CD14-positive monocyte (primary cell): ENCODE measurements at places on chromosomes 11 and 22.

DNA sequence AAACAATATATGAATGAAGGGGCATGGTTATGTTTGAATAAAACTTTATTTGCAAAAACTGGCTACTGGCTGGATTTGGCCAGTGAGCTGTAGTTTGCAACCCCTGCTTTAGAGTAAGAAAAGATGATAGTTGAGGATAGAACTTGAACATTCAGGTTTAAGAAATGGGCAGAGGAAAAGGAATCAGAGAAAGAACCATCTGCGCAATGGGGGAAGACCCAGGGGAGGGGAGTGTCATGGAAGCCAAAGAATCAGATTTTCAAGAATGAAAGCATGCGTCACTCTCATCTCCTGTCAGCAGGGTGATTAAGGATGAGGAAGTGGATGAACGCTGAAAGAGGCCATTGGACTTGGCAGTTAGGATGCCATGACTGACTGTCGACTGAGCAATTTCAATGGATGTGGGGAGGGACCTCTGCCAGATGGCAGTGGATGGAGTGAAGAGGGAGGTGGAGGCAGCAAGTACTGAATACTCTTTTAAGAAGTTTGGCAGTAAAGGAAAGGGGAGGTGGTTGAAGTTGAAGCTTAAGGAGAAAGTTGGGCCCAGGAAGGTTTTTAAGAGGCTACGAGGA, 21.2 kb downstream of the FAT3 start:
- DNase-seq: no peak

DNA sequence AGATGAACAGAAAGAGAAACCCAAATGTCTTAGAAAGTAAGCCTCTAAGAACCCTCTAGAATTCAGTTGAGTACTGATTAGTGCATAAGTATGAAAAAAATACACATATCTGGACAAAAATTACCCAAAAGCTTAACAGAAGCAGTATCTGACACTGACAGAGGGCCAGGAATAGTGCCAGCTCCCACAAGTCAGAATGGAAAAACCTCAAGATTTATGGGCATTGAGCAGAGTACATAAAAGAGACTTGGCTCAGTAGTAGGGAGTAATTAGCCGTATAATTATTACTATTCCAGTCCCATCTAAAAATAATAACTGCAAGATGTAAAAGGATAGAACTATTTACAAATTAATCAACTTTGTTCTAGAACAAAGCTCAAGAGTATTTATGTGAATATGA, 834.5 kb downstream of the FAM181B start:
- DNase-seq: no peak

DNA sequence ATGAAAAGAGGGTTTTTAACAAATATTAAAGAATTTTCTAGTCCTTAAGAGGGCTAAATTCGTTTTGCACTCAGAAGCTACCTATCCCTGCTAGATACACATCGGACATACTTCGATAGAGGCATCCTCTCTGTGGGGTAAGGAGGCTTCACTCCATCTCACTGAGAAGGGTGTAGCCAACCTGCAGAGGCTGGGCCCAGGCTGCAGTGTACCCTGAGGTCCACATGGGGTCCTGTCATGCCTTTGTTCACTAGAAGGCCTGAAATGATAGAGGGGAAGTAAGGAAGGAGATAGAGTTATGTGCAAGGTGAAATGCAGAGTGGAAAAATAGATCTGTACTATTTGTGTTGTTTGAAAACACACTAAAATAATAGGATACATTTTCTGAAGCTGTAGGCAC, 45.6 kb downstream of the IGSF9B start:
- no peak for DNase-seq

DNA sequence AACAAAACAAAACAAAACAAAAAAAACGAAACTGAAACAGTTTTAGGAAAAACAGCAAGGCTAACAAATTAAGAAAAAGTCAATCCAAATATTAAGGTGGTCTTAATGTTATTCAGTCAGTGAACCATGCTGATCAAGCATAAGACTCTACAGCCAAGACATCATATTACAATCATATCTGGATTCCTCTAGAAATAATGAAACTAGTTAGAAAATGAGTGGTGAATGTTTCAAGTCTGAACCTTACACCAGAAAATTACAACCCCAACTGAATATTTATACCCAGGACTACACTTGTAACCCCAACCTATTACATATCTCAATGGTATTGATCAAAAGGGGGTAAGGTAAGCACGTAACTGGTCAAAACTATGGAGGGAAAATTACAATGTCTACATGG, 48.8 kb downstream of the ACAT1 start:
- DNase-seq: no peak

DNA sequence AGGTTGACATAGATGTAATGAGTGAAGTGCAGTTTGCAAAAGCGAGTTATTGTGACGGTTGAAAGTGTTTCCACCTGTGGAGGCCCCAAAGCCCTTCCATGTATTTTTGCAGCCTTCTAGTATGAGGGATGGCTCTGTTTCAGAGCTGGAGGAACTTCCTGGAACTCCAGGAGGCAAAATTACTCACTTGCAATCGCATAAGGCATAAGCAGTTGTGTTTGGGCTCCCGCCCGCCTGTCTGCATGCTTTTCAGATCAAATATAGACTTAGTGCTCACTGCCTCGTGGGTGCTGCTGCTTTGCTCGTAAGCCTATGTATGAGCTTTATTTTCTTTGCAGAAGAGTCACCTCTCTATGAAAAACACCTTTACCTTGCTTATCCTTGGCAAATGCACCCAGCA, 146.8 kb upstream of the LARGE1 start:
- no peak for DNase-seq

GRCh38 chr22:20531404-20532201, 24.2 kb downstream of the MED15 start:
- DNase-seq: no peak

- no peak for DNase-seq
Observed at GRCh38 chr22:35632935-35633334, 15.3 kb upstream of the APOL6 start.

GRCh38 chr22:39431821-39432251, 25.0 kb upstream of the MGAT3 start:
- DNase-seq: no peak

DNA sequence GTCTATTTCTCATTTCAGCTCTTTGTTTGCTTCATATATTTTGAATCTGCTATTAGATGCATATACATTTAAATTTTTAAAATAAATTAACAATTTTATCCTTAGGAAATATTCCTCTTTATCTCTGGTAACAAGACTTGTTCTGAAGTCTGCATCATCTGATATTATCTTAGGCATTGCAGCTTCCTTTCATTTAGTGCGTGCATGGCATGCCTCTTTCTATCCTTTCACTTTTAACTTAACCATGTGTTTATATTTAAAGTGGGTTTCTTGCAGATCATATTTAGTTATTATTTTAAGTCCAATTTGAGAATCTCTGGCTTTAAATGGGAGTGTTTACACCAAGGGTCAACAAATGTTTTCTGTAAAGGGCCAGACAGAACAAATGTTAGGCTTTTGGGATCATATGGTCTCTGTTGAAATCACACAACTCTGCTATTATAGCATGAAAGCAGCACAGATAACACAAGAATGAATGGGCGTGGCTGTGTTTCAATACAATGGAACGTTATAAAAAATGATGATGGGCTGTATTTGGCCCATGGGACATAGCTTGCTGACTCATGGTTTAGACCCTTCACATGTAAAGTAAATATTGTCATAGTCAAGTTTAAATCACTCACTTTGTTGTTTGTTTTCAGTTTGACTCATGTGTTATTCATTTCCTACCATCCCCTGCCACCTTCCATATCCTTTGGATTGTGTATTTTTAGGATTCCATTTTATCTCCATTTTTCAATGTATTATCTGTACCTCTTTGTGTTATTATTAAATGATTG, 83.9 kb upstream of the SNX19 start:
- no peak for DNase-seq

- no peak for DNase-seq
Observed at GRCh38 chr22:29827091-29827490, 11.0 kb downstream of the ASCC2 start.

DNA sequence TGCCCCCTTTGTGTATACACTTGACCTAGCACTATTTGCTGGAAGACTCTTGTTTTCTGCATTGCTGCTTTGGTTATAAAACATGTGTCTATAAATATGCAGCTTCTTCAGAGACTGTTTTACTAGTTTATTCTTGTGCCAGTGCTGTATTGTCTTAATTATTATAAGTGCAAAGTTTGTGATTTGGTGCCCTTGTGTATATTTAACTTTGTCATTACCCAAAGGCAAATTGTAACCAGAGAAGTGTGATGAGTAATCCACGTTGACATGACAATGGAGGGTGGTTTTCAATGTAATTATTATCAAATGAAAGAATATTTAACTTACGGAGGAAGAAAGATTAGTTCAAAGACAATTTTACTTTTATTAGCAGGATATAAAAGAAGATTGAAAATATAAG, 75.0 kb upstream of the PRODH start:
- DNase-seq: no peak

GRCh38 chr11:113529606-113530005, 54.4 kb upstream of the DRD2 start:
- no peak for DNase-seq

GRCh38 chr11:126426820-126427749, 71.6 kb downstream of the ST3GAL4 start:
- no peak for DNase-seq

- no peak for DNase-seq
Observed at GRCh38 chr22:49763696-49764095, 64.0 kb downstream of the BRD1 start.

DNA sequence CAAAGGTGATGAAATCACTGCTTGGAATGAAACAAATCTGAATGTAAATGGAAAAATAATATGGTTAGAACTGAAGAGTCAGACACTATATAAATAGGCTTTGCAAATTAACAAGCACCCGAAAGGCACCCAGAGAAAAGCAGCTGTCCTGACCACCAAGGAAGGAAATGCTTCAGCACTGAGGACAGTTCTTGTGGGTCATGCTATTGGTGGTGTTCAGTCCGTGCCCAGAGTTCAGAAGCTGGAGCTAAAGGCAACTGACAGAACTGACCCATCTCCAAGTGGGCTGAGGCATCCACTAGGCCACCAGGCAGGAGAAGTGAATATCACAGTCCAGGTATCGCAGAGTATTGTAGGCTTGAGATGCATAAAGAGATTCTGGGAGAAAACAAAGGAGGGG, 208.9 kb downstream of the OPCML start:
- DNase-seq: no peak

- no peak for DNase-seq
Observed at GRCh38 chr22:48152164-48152775, 1389.8 kb downstream of the TBC1D22A start.
